ENCODE measurements at places on chromosomes 4 and X.

DNA sequence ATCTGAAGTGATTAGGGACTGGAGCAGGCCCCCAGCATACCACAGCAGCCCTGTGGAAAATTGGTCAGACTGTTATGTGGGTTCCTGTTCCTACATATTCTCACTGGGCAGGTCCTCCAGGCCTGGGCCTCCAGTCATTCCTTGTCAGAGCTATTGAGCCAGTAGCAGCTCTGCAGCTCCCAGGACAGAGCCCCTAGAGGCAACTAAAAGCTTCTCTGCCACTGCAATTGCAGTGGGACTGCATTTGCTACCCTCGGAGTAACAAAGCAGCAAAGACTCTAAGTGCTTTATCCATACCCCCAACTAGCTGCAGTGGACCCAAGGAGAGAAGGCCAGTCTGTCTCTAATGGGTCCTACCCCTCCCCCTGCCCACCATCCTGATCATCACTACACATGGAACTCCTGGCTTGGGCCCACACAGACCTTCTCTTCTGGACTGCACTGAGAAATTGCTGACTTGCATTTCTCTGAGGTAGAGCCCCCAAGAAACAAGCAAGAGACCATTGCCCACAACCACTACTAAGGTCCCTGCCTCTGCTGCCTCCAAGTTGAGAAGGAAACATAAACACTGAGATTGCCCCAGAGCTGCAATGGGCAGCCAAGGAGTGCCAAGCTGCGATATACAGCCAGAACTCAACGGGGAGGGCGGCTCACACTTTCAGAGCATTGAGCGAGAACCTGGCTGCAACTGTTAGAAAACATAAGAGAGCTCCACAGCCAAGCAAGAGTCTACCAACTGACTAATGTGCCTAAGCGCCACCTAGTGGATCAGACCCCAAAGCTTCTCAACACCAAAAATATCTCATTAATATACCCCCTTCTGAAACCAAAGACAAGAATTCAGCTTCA, 738.7 kb upstream of the NDST4 start:
- DNase-seq: peak; percentile 56

- no peak for DNase-seq
Observed at GRCh38 chr4:138858419-138858818, 157.2 kb upstream of the NOCT start.

DNA sequence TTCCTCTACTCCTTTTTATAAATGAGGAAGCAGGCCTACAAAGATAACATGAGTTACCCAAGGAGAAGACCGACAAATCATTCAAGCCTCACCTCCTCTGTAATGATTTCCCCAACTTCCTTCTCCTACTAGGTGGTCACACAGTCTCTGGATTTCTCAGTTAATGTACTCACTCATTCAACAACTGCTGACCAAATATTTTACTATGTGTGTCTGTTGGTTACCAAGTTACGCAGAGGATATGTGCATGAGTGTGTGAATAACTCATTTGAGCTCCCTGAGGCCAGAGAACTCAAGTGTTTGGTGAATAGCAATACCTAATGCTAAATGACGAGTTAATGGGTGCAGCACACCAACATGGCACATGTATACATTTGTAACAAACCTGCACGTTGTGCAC, 10.4 kb downstream of the CASK start:
- DNase-seq: no peak

DNA sequence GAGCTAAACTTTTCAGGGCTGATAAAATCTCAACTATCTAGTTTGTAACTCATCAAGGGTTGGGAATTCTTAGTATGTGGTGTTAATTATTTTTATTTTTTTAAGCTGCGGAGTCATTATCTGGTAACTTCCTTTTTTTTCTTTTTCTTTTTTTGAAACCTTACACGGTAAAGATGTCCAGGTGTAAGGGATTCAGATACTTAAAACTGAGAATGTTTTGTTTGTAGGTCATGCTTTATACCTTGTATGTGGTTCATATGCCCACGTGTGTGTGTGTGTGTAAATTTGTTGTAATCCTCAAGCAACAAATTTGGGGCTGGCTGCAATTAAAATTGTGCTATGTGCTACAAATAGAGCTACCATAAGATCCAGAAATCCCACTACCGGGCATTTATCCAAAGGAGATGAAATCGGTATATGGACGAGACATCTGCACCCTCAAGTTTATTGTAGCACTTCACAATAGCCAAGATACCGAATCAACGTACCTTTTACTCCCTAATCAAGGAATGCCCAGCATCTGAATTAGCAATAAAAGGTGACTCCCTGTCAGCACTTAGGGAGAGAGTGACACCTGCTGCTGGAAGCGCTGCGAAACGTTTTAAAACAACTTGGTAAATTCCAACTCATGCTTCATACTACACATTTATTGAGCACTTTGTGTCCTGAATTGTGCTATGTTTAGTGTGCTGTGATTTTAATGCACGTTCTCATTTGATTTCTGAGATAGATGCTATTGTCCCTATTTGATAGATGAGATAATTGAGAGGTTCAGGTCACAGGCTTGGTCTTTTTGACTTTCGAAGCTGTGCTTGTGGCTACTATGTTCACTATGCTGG, 16.1 kb downstream of the MSMO1 start:
- peak; percentile 48 for DNase-seq

DNA sequence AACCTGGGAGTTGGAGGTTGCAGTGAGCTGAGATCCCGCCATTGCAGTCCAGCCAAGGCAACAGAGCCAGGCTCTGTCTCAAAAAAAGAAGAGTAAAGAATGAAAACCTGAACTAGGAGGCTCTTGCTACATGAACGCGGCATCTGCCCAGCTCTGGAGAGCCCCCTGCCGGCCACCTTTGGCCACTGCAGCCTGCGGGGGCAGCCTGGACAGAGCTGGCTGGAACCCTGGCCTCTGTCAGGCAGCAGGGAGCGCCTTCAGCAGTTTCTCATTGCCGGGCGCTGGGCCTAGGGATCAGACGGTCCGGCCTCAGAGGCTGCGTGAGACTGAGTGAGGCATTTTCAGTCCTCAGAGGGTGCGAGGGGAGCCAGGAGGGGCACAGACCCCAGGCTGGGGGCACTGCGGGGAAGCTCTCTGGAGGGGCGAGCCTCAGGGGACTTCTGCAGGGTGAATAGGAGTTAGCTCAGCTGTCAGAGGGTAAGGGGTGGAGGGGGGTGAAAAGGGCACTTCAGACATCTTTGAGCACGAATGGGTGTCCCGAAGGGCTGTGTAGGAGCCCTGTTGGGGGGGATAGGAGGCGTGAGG, 17.5 kb downstream of the DOK7 start:
- DNase-seq: peak; percentile 47

- no peak for DNase-seq
Observed at GRCh38 chr4:85496126-85496849, 21.3 kb downstream of the ARHGAP24 start.

DNA sequence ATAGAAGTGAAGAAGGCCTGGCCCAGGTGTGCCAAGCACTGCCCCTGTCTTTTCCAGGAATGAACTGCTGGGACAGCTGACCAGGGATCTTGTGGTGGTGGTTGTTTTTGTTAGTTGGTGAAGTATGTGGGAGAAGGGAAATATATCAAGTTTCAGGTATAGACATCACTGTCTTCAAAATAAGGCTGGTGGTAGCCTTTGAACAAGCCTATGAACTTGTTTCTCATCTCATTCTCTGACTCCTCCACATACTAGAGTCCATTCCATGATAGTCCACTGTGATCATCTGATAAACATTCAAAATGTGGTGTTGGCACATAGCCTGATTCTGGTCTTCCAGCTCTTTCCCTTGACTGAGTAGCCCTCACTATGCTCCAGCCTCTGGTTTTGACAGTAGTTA, 303.7 kb downstream of the CAMK2D start:
- DNase-seq: no peak

GRCh38 chr4:4887426-4887825, 28.0 kb downstream of the MSX1 start:
- DNase-seq: no peak

DNA sequence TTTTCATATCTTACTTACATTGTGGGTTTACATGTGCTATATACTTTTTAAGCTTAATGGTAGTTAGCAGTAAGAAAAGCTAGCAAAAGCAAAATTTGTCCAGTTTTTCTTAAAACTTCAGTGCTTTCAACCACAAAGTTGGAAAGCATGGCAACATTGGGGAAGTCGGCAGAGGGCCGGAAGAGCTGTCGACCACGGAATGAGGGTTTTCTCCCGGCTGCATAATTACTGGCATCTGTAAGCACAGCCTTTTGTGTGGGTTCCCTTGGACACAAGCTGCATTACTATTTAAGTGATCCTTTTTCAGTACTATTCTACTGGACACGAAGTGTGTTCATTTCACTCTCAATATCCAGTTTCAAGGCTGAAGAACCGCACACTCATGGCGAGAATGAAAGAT, 560.4 kb downstream of the ANKRD50 start:
- no peak for DNase-seq

DNA sequence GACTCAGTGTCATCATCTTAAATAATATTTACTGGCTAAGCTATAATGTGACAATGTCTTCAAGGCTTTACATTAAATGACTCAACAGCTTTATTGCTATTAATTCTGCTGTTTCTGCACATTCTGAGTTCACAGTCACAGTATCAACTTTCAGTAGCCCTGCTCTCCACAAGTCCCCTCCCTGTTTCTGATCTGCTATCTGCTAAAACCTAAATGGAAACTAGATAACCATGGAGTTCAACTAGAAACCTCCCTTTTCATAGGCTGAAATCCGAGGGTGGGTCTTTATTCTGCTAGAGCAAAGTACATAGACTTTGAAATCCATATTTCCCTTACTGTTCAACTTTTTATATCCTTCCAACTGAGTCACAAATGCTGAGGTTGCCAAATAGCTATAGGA, 5.4 kb upstream of the ACE2 start:
- no peak for DNase-seq

- no peak for DNase-seq
Observed at GRCh38 chr4:153710681-153711080, 26.6 kb downstream of the TLR2 start.

GRCh38 chr4:123640271-123640670, 243.7 kb downstream of the SPRY1 start:
- DNase-seq: no peak

All from Ammon's horn (tissue), 1 donor.